ENCODE measurements at places on chromosomes 13 and 19.

DNA sequence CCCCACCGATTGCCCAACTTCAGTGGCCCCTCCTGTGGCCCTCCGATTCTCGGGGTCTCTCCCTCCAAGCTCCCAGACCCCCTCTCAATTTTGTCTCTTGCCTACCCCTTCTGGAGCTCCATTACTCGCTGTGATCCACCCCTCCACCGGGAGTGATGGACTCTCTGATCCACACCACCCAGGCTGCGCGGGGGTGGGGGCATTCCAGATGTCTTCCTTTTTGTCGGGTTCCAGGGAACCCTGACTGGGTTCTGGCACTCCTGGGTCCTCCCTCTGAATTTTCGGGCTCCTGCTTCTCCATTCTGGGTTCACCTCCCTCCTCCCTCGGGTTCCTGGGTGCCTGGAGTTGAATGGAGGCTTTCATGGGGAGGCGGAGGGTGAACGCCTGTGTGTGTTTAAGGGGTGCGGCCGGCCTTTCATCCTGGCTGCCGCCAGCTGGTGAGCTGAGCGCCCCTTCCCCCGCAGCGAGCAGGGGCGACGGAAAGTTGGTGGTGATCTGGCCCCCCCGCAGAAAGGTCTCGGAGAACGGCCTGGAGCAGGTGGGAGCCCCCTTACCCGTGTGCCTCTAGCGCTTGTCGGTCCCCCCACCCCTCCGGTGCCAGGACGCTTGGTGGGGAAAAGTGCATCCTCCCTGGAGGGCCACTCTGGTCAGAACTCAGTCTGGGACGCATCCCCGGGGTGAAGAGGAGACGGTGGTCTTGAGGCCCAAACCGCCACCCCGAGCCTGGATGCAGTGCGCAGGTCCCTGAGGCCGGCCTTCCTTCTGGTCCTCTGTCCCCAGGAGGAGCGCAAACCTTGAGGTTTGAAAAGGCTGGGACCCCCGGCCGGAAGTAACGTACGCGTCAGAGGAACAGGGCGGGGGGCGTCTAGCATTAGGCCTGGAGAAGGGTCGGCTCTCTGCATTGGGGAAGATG, 1.6 kb downstream of the MISP3 start:
- no peak for DNase-seq

DNA sequence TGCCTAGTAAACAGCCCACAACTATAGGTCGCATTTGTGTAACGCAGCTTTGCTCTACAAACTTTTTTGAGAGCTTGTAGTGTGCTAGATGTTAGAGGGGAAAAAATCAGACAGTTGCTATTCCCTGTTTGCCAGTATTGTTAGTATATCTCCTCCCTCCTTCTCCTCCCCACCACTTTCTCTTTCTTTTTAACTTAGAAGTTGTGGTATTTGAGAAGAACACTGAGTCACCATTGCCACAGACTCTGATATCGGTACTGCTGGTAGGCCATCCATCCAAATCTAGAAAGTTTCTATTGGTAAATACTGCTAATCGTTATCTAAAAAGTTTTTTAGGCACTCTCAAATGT, 666 bp downstream of the POMP start:
- peak; percentile 57 for DNase-seq

GRCh38 chr13:97640268-97640667, 206.3 kb downstream of the RAP2A start:
- DNase-seq = no peak

DNA sequence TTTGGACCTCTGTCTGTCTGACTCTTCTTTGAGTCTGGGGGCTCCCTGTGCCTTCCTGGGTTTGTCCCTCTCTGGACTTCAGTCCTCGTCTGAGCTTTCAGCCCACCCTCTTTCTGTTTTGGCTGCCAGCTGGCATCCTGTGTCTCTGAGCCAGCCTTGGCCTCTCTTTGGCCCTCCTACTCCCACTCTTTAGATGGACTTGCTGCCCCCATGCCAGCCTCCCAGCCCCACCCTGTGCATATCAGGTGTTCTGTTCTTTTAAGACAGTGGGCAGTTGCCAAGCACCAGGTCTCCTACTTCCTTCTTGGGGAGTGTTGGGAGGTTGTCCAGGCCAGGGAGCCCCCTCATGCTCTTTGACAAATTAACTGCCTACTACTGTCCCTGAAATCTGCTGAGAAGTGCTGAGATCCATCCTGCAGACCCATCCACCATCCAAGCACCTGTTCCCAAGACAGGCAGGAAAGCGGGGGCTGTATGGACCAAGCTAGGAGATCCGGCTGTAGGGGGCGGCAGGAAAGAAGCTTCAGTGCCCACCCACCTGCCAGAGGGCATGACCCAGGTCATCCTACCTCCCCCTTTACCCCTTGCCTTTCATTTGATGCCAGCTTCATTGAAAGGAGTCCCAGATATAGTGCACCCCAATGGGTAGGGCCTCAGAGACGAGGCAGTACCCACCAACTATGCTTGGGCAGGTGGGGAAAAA, 9.6 kb downstream of the CIC start:
- no peak for DNase-seq
